ENCODE measurements at places on chromosomes 7 and 10. TPM values are rescaled to one million over a fixed set of nuclear protein-coding genes. Genes with fewer than 3 reads are reported as not detected.

DNA sequence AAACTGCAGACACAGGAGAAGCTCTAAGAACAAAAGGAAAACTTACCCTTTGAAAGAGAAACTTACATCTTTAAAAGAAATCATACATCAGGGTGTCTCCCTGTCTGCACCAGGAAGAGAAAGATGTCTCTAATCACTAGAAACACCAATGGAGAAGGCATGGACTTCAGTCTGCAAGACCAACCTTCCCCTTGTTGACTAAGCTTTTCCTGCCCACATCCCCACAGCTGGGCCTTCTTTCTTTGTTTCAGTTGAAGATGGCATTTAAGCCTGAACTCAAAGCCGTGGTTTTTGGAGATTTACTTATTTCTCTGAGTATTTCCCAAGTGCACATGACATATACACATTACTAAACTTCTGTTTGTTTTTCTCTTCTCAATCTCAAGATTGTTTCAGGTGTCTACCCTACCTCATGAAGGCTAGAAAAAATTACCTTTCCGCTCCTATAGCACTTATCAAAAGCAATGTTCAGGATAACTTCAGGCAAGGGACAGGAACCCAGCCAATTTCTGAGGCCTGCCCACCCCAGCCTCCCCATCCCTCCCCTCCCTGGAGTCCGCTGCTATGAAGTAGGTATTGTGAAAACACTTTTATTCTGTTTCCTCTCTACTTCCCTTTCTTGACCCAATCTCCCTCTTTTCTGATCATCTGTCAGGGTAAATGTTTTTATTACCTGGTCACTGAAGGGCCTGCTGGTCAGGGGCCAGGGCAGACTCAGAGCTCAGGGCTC, 2.8 kb upstream of the SLC29A3 start:
- H3K4me1 ChIP-seq = peaks cover 27% of the 10 kb centered on the region
- H3K27me3 ChIP-seq = no peaks in the 10 kb centered on the region
- DNase-seq = no peak
- no peaks in the 10 kb centered on the region for H3K36me3 ChIP-seq
- no peak overlapping the region for H3K4me3 ChIP-seq

DNA sequence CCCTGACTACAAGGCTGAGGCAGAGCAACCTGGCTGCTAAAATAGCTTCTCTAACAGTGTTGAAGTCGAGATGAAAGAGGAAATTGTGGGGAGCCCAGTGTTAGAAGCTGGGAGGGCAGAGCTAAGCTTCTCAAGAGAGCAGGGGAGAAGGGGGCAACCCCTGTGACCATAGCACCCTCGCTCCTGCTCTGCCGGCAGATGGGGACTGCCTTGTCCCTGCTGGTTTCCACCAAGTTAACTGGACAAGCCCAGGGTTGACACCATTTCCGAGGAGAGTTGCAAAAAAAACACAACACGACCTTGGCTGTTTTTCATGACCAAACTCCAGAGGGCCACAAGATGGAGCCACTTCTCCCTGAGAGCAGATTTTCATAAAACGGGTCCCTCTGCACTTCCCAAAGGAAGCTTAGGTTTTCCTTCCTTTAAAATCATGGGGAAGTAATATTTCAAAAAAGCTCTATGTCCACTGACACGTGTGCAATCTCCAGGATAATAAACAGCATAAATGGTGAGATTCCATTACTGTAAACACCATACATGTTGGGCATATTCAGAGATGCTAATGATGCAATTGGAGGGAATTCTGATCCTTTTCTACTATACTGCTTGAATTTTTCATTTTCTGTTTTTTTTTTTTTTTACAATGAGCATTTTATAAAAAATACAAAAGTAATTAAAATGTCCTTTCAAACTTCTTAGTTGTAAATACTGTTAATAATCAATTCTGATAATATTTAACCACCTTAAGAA, 140.4 kb downstream of the PIP4K2A start:
- peaks cover 17% of the 10 kb centered on the region for H3K36me3 ChIP-seq
- H3K27ac ChIP-seq = peak overlapping the region; percentile 82
- no peak for DNase-seq
- peaks cover 56% of the 10 kb centered on the region for H3K4me1 ChIP-seq

DNA sequence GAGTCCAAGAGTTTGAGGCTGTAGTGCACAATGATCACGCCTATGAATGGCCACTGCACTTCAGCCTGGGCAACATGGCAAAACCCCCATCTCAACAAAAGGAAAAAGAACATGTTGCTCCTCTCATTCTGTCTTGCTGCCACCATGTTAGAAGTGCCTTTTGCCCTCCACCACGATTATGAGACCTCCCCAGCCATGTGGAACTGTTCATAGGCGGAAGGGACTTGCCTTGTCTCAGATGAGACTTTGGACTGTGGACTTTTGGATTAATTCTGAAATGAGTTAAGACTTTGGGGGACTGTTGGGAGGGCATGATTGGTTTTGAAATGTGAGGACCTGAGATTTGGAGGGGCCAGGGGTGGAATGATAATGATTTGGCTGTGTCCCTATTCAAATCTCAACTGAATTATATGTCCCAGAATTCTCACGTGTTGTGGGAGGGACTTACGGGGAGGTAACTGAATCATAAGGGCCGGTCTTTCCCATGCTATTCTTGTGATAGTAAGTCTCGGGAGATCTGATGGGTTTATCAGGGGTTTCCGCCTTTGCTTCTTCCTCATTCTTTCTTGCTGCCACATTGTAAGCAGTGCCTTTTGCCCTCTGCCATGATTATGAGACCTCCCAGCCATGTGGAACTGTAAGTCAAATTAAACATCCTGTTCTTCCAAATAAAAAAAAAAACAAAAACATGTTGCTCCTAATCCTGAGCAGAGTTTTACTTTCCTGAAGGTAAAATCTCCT, 22.3 kb downstream of the DLG5 start:
- no peaks in the 10 kb centered on the region for H3K4me1 ChIP-seq
- no peak overlapping the region for H3K4me3 ChIP-seq
- peaks cover 11% of the 10 kb centered on the region for H3K27me3 ChIP-seq
- no peak overlapping the region for H3K27ac ChIP-seq

Gene TBC1D12
- total RNA-seq = 2.3 TPM

DNA sequence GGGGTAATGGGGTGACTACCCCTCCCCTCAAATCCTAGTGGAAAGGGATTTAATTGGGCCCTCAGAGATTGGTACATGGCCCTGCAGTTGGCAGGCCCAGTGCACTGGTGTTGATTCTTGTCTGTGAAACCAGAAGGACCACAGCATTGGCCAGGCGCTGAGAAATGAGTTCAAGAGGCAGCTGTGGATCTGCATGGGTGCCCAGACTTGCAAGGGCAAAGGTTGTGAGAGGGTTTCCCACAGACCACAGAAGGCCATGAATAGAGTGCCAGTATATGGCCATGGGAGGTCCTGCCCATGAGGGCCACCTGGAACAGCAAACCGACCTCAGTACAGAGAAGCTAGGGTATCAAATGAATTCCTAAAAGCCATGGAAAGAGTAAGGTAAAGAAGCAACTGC, 32.9 kb downstream of the TMEM168 start:
- H3K36me3 ChIP-seq = peaks cover 2% of the 10 kb centered on the region
- no peaks in the 10 kb centered on the region for H3K27me3 ChIP-seq
- H3K27ac ChIP-seq = no peak overlapping the region
- DNase-seq = no peak

GRCh38 chr10:80268266-80268665, 21.2 kb downstream of the MAT1A start:
- no peak overlapping the region for H3K4me3 ChIP-seq
- peaks cover 7% of the 10 kb centered on the region for H3K27me3 ChIP-seq
- no peak for DNase-seq
- H3K27ac ChIP-seq = no peak overlapping the region
- H3K36me3 ChIP-seq = no peaks in the 10 kb centered on the region

Gene TET1
- total RNA-seq = 0.91 TPM

- H3K27me3 ChIP-seq = peaks cover 25% of the 10 kb centered on the region
- no peak overlapping the region for H3K27ac ChIP-seq
- no peak for DNase-seq
- no peaks in the 10 kb centered on the region for H3K36me3 ChIP-seq
- peak overlapping the region; percentile 30 for H3K4me3 ChIP-seq
- H3K4me1 ChIP-seq = no peaks in the 10 kb centered on the region
Measured at GRCh38 chr10:21292763-21293517, 232.5 kb downstream of the SKIDA1 start.

GRCh38 chr7:38171623-38172391, 6.2 kb upstream of the STARD3NL start:
- H3K4me1 ChIP-seq = peaks cover 49% of the 10 kb centered on the region
- H3K36me3 ChIP-seq = peaks cover 1% of the 10 kb centered on the region
- H3K4me3 ChIP-seq = peak overlapping the region; percentile 59
- no peak overlapping the region for H3K27ac ChIP-seq

Gene FOXP2
- total RNA-seq = not detected

Gene PTPRN2
- 0.79 TPM for total RNA-seq

Gene IDI2
- not detected for total RNA-seq

Gene OR2A12
- total RNA-seq = not detected

GRCh38 chr7:105786520-105787470, 89.6 kb downstream of the ATXN7L1 start:
- peaks cover 2% of the 10 kb centered on the region for H3K36me3 ChIP-seq
- H3K27ac ChIP-seq = no peak overlapping the region
- DNase-seq = no peak
- H3K4me3 ChIP-seq = no peak overlapping the region

DNA sequence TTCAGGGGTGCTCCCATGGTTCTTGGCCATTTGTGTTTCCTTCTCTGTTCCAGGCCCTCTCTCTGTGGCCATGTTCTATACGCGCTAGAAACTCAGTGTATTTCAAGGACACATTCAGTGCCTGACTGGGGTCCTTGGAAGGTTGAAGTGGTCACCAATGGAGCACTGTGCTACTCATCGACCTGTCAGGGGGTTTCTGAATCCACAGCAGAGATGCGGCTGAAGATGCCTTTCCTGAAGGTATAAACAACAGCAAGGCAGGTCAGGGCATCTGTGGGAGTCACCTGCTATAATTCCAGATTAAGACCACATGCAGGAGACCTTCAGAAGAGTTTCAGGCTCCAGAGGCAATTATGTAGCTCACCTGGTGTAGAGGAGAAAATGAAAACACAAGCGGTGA, 86.8 kb upstream of the MGMT start:
- H3K27me3 ChIP-seq = no peaks in the 10 kb centered on the region
- H3K4me1 ChIP-seq = no peaks in the 10 kb centered on the region
- no peak overlapping the region for H3K4me3 ChIP-seq
- DNase-seq = no peak
- no peak overlapping the region for H3K27ac ChIP-seq
- H3K36me3 ChIP-seq = no peaks in the 10 kb centered on the region

Gene CALY
- total RNA-seq = 0.09 TPM

Gene EPO
- total RNA-seq = not detected

DNA sequence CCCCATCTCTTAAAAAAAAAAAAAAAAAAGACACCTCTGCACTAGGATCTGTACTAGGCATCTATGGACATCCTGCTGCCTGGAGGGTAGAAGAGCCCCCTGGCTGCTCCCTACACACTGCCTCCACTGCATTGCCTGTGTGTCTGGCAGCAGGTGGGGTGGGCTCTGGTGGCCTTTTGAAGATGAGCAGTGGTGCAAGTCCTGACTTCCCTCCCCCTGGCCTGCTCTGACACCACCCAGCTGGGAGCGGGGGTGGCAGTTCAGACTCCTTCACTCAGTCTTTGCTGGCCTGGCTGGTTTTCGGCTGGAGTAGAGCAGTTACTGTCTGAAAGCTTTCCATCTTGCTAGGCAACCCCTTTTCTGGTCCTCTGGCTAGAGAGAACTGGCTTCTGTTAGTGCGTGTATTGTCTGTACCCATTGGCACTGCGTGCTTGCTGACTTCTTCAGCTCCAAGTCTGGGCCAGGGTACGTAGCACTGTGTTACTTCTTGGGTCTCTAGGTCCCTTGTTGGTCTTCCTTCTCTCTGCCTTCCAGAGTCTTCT, 17.6 kb downstream of the C10orf62 start:
- no peaks in the 10 kb centered on the region for H3K36me3 ChIP-seq
- no peak overlapping the region for H3K4me3 ChIP-seq
- H3K27me3 ChIP-seq = no peaks in the 10 kb centered on the region

Gene BMS1
- total RNA-seq = 14.5 TPM

GRCh38 chr7:30855936-30856335, 55.7 kb upstream of the AQP1 start:
- H3K36me3 ChIP-seq = no peaks in the 10 kb centered on the region
- no peak for DNase-seq
- no peak overlapping the region for H3K4me3 ChIP-seq
- no peak overlapping the region for H3K27ac ChIP-seq

- H3K4me3 ChIP-seq = no peak overlapping the region
- no peaks in the 10 kb centered on the region for H3K27me3 ChIP-seq
- DNase-seq = no peak
- H3K4me1 ChIP-seq = no peaks in the 10 kb centered on the region
Measured at GRCh38 chr10:85413570-85413969, 953.0 kb downstream of the GRID1 start.

Gene BMPER
- total RNA-seq = 0.35 TPM

DNA sequence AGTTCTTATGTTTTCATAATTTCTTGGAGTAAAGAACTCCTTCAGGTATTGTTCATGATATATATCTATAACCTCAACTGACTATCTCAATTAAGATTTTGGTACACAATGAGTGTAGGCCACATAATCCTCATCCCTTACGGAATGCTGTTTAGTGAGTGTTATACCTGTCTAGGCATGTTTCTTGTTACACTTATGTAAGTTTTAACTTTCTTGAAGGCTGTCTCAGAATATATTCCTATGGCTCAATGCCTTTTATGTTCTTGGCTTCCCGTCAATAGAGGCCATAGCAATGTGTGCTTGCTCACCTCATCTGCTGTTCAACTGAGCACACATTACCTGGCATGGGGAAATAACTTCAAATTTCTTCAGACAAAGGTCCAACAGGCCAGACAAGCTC, 185.1 kb downstream of the CTTNBP2 start:
- no peaks in the 10 kb centered on the region for H3K4me1 ChIP-seq
- no peak overlapping the region for H3K27ac ChIP-seq
- DNase-seq = no peak
- H3K27me3 ChIP-seq = no peaks in the 10 kb centered on the region
- no peak overlapping the region for H3K4me3 ChIP-seq

DNA sequence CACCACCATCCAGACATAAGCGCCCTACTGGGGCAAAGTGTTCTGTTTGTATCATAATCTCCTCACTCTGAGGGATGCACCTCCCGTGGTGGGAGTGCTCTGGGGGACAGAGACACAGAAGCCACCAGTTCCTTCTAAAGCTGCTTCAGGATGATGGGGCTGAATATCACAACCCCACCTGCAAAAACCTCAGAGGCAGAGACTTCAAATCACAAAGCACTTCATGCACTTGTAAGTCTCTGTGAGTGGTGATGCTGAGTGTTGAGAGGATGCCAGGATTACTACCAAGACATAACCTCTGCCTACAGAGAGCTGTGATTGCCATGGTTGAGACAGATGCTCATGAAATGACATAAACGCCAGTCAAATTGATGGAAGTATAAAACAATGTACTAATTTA, 255.5 kb downstream of the CALN1 start:
- no peaks in the 10 kb centered on the region for H3K4me1 ChIP-seq
- no peak overlapping the region for H3K27ac ChIP-seq
- no peak for DNase-seq

GRCh38 chr10:35598379-35598778, 6.8 kb upstream of the GJD4 start:
- peaks cover 18% of the 10 kb centered on the region for H3K27me3 ChIP-seq
- no peak overlapping the region for H3K4me3 ChIP-seq
- H3K36me3 ChIP-seq = no peaks in the 10 kb centered on the region
